Right renal pelvis (tissue), 4 donors: ENCODE measurements at places on chromosomes 11 and 22. TPM values are rescaled to one million over a fixed set of nuclear protein-coding genes. Genes with fewer than 3 reads are reported as not detected.

DNA sequence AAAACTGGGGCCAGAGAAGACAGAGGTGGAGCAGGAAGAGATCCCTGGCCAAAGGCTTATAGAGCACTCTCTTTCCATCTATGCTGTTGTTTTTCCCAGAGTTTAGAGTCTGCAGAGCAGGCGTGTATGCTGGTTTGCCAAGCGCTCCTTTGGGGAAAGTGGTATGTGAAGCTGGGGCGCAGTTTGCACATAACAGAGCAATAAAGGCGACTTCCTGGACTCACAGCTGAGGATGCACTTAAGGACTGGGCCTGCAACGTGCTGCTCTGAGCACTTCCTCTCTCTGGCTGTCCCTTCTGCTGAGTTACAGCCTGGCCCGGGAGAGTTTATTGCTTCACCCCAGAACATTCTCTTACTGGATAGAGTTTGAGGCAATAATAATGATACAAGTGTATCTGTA is 41.7 kb downstream of the THAP12 start:
- DNase-seq = no peak

GRCh38 chr11:17733261-17733660 is 1.3 kb upstream of the KCNC1 start:
- DNase-seq = no peak

DNA sequence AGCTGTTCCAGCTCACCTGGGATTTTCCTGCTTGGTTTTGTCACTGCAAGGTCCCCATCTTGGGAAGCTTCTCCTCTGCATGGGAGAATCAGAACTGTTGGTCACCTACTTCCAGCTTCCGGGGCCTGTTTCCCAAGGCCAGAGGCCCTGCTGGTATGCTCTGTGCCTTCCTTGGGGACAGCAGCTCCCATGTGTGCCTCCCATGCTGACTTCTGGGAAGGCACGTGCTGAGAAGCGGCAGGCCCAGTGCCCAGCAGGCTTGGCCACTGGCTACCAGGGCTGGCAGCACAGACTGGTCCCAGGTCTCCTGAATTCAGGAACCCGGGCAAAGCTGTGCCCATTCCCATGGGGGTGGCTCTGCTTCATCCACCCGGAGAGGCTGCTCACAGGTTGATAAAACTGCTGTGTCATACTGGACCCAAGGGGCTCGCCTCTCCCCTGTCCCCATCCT is 33.8 kb downstream of the MYEOV start:
- no peak for DNase-seq

GRCh38 chr11:46888636-46889035 is 29.7 kb downstream of the LRP4 start:
- no peak for DNase-seq

DNA sequence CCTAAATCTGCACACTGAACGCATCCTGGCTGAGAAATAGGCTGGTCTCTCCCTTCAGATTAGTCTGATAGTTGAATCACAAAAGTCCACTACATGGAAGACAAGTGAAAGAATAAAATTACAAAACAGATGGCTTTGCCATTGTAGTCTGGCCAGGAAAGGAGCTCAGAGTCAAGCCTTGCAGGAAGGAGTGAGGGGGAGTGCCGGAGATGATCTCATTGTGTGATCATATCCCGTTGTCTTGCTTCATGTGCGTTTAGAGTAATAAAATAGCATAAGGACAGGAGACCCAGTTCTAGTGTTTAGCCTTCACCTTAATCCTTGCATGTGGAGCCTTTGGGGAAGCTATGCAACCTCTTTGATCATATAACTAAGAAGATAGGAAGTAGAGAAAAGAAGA is 666.7 kb upstream of the RAG2 start:
- no peak for DNase-seq

CDC42BPG gene
- polyA plus RNA-seq = 5.5 TPM
